ENCODE measurements at places on chromosomes 7 and 10.
A peak's percentile ranks its signal among the peaks of the same experiment; 100 is the strongest.

DNA sequence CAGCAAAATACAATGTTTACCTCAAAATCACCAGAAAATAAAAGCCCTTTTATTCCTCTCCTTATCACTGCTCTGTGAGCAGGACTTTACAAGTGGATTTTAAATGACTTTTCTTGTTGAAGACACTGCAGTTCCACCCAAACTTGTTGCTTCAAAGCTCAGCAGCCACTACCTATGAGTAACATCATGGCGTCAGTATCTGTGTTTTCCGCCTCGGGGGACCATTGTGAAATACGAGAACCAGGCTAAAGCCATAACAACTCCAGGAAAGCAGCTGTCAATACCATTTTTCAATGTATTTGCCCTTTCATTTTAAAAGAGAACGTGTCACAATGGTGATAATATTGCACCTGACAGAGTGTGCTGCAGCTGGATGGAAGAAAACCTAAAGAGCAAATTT is 284.0 kb upstream of the RNF32 start:
- DNase-seq, result no peak

GRCh38 chr10:129411393-129411705 is 55.7 kb upstream of the MGMT start:
- DNase-seq, result no peak

DNA sequence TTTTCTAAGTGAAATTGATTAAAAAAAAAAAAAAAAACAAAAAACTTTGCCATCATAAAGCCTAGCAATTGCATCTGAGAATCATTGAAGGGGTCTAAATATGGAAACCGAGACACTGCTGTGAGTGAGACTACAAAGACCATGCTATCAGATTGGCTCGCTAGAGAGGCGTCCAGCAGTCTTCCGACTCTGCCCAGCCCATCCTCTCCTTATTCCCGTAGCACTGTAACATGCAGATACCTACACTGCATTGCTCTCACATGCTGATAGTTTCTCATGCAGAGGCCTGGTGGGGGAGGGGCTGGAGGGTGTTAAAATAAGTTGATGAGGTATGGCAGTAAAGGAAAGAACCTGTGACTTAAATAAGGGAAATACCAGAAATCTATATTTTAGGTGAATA is 130.7 kb downstream of the NRF1 start:
- no peak for DNase-seq

DNA sequence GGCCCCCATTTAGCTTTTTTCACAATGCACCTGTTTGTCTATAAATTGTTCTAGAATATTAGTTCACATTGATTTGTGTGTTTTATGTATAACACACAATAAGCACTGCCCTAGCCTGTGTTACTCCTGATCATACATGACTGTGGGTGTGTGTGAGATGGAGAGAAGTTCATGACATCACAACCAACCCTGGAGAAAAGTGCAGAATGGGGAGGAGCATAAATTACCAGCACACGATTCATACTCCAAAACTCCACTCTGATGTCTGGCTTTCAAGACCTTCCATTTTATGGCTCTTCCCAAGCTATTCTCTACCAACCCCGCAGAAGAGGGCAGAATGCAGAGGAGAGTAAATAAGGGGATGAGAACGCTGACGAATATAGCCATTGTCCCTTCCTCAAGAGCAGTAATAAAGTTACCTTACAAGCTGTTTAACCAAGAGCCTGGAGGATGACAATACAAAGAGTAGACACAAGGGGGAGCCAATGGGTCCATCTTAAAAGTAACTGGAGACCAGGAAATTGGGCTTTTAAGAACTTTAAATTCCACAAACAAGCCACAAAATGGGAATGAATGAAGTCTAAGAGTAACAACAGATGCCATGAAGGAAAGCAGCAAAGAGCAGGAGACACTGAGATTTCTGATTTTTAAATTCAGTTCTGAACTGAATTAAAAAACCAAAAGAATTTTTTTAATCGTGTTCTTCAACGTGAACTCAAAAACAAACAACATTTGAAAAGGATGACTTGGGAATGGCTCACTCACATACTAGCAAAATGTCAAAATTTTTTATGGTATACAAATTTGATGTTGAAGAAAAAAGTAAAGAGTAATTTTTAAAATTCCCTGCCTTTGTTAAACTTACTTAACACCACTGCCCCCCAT is 159.6 kb downstream of the PARD3 start:
- peak; percentile 8 for DNase-seq

- DNase-seq, result no peak
Measured at GRCh38 chr10:97333601-97334369, 744 bp downstream of the FRAT2 start.

- DNase-seq, result no peak
Measured at GRCh38 chr7:51222916-51223315, 93.7 kb downstream of the COBL start.

DNA sequence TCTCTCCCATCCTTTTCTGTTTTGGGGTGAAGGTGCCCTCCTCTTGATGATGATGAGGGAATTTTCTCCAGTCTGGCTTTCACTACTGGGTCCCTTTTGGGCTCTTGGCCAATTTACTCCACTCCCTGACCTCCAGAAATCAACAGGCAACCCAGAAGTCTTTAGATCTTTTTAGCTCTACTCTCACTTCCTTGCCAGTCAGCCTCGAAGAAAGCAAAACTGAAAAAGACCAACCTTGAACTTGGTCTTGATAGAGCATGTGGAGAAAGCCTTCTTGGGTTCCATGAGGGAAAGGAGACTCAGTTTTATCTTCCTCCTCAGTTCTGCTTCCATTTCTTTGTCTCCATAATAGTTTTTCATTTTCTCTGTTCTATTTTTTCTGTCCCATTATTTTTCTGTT is 91.4 kb upstream of the NPVF start:
- no peak for DNase-seq

DNA sequence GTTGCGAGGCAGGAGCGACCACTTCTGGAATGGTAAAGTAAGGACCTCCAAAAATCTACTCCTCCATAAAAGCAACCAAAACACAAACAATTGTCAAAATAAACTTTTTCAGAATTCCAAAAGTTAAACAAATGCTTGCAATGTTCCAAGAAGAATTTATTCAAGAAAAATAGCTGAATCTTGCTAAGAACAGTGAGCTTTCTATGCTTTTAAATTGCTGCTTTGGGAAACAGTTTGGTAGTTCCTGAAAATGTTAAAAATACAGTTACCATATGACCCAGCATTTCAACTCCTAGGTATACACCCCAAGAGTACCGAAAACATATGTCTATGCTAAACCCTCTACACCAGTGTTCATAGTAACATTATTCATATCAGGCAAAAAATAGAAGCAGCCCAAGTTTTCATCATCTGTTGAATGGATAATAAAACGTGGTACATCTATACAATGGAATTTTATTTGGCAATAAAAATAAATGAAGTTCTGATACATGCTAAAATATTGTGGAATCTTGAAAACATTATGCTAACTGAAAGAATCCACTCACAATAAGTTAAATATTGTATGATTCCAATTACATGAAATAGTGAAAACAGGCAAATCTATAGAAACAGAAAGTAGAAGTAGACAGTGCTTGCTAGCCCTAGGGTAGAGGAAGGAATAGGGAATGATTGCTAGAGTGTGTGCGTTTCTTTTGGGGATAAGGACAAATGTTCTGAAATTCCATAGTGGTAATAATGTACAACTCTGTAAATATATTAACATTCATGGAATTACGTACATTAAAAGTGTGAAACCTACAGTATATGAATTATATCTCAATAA is 57.0 kb downstream of the LRRN3 start:
- DNase-seq, result no peak

DNA sequence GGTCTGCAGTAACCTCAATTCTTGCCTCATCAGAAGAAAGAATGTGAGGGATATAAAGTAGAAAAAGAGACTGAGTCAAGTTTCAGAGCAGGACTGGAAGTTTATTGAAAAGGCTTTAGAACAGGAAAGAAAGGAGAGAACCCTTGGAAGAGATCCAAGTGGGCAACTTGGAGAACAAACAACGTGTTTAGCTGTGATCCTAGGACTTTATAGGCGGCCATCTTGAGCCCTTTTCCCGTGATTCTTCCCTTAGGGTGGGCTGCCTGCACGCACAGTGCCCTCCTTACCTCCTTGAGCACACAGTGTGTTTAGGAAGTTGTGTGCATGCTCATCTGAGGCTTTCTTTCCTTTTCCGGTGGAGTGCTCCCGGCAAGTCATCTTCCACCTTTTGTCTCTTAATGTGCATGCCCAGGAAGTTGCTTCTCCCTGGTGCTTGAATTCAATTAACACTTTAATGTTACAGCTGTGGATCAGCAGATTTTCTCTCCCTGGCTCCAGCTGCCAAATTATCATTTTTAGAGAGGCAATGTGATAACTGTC is 59.8 kb downstream of the ENTPD1 start:
- no peak for DNase-seq

- no peak for DNase-seq
Measured at GRCh38 chr10:73801253-73801590, 10.2 kb downstream of the NDST2 start.

DNA sequence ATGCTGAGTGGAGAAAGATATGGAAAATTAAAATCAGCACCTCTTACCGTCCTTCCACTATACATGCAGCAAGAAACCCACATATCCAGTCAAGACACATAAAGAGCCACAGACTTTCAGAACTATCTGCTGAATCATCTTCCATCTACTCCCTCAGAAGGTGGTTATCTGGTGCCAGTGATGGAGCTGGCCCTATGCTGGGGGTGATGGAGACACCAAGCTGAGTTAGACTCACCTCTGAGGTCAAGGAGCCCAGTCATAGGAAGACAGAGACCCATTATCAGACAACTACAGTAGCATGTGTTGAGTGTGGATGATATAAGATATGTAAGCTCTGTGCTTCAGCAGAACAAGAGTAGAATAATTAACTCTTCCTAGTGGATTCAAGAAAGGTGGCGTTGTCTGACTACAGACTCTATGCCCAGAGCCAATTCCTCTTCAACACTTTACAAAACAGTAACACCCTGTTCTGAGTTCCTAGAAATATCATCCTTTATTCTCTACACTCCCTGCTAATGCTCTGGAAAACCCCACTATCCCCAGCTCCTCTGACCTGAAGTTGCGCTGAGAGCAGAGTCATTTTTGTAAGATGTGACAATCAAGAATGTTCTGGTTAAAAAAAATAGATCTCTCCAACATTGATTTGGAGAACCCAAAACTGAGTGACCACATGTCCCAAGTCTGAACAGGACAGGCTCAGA is 14.3 kb downstream of the CYP3A5 start:
- DNase-seq, result no peak
